ENCODE measurements at places on chromosomes 2 and 18. TPM values are rescaled to one million over a fixed set of nuclear protein-coding genes. Genes with fewer than 3 reads are reported as not detected.

- DNase-seq, result no peak
Measured at GRCh38 chr18:31104444-31104843, 2.2 kb upstream of the DSC2 start.

DNA sequence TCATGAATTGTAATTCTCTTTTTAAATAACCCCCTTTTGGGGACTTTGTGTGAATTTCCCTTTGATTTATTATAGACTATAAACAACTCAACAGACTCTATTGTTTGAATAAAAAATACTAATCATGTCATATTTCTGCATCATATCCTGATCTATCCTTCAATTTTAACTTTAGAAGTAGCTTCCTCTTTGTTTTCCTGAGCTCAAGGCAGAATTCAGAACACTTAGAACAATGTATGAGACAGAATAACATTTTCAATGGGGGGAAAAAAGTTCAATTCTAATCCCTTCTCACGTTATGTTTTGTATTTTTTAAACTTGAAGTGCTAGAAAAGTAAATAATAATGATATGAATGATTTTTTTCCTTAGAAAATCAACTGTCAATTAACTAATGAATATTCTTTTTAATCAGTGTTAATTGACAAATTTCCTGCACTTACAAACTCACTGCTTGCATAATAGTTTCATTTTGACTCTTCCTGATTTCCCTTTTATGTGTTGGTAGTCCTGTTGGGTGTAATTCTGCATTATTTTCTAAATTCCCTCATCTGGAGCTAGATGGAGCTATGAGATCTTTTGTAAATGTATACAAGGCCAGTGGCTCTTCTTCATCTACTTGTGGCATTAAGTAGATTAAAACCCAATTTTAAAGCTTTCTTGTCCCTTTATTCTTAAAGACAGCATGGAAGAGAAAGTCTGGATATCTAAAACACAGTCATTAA is 326.1 kb downstream of the PARD3B start:
- peak; percentile 76 for DNase-seq

- no peak for DNase-seq
Measured at GRCh38 chr2:16063251-16063850, 123.0 kb downstream of the MYCN start.

DNA sequence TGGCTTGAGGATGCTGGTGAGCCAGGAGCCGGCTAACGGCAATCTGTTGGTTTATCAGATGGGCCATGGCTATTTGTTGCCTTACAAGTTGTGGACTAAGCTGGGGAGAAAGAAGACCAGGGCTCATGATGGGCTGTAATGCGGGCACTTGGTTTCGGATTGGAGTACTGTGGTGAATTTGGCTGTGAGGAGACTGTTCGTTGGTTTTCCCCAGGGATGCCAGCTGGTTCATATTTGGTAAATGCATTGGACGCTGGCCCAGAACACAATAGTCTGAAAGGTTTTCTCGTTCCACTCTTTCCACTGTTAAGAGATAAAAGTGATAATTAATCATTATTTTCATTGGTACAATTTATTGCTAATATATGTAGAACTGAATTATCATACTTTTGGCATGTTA is 108.9 kb downstream of the SATB2 start:
- DNase-seq, result no peak

- DNase-seq, result peak; percentile 86
Measured at GRCh38 chr2:176193048-176193447, 4.6 kb downstream of the HOXD1 start.

The PECR gene
- 35.6 TPM for total RNA-seq

GRCh38 chr2:32739664-32740063 is 111.8 kb downstream of the TTC27 start:
- no peak for DNase-seq
